ENCODE measurements at places on chromosomes 4 and X.

DNA sequence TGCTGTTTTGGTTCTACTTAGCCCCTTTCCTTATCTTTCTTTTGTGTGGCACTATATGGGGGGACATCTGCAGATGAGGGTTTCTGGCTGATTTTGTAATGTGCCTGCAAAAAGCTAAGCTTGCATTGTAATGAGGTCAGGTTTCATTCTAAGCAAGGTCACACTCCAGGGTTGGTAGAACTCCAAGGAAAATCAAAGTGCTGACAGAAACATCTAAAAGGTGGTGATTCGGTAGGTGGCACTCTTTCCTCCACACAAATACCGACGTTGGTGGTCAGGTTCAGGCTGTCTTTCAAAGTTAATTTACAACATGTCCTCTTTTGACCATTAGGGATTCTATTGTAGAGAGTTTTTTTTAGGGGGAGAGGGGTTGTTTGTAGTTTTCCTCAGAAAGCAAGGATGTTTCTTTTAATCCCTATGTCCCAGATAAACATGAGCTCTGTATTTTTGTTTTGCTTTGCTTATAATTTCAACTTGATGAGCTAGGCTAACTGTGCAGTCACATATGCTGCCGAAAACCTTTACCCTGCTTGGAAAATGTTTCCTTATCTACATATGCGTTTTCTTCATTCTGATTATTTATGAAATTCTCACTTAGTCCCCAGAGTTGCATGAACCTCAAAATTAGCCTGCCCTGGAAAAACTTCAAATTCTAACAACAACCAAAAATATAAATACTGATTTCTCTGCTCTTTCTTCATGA lies 434.2 kb downstream of the PPARGC1A start:
- DNase-seq: no peak

- no peak for DNase-seq
These were observed at the start of gene GLOD5 for GRCh38 chrX:48761674-48762471. GLOD5 (plus strand) TSS chrX:48761747; CDS start chrX:48761791, 44 bp downstream.

- no peak for DNase-seq
These were observed 18.5 kb downstream of the LAP3 start for GRCh38 chr4:17595471-17596005.

DNA sequence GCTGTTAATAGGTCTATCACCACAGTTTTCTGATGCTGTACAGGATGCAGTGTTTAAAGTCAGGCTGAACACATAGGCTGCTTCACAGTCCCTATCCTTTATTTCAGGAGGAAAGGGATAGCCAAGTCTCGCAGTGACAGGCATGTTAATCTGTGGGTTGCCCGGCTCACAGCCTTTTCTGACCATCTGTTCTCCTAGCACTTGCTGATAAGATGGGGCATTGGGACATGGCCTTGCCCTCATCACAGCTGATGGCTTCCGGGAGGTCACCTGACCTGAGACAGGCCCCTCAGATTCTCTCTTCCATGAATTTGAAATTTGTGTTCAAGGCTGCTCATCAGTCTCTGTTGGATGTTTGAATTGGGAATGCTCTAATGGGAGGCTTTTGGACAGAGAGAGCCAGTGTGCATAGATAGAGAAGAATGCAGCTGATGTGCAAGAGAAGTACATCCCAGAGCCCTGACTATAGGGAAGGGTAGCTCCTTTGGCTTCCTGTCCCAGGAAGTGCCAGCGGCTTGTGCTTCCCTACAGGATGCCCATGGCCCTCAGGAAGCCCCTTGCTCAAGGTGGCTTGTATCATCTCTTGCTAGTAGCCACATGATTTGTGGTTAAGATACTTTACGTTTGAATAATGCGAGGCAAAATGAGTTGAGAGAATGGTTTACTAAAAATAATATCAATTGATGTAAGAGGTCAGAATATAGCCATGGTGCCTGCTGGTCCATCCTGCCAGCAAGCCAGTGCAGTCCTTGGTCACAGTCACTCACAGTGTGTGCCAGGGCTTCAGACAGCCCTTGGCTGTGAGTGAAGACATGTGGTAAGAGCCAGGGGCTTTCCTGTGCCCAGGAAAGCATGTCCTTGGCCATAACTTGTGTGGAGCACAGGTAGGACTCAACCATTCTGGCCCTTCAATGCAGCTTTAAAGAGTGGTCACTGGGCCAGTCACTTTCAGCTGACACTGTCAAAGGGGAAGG lies 88.6 kb downstream of the TSPAN7 start:
- DNase-seq: no peak

- DNase-seq: no peak
These were observed 20.1 kb upstream of the ABRAXAS1 start for GRCh38 chr4:83504996-83505395.

Data from stimulated activated CD8-positive, alpha-beta memory T cell treated with anti-CD3 and anti-CD28 coated beads, Interleukin-4, amount 100 ng/mL, for 1 hour (primary cell).